Spinal cord (tissue), 10 donors: ENCODE measurements at places on chromosomes 7 and 10. TPM values are rescaled to one million over a fixed set of nuclear protein-coding genes. Genes with fewer than 3 reads are reported as not detected.

Gene ASL
- 10.4 TPM for total RNA-seq

Gene AOAH
- 8.1 TPM for total RNA-seq

Gene VDAC2
- total RNA-seq: 136 TPM

Gene AOC1
- total RNA-seq: not detected

Gene MYO1G
- total RNA-seq: 0.55 TPM

Gene UPK3BL2
- total RNA-seq: 6.0 TPM

Gene MYH16
- total RNA-seq: not detected

Gene MYPN
- total RNA-seq: 0.10 TPM

Gene PIP
- total RNA-seq: not detected

Gene SORCS1
- total RNA-seq: 11.4 TPM

Gene HOXA10
- total RNA-seq: 0.22 TPM

Gene DPP6
- total RNA-seq: 60.7 TPM

Gene SKIDA1
- 6.1 TPM for total RNA-seq

Gene ASZ1
- total RNA-seq: not detected

Gene LIPM
- not detected for total RNA-seq

Gene PRR15
- 1.2 TPM for total RNA-seq

Gene TUBB8
- not detected for total RNA-seq

Gene C10orf67
- 0.69 TPM for total RNA-seq

Gene AZGP1
- total RNA-seq: 4.5 TPM

Gene LAMB4
- 0.30 TPM for total RNA-seq

Gene PLXNA4
- 13.8 TPM for total RNA-seq

Gene GPR37
- 14.1 TPM for total RNA-seq

Gene OR2AE1
- total RNA-seq: 0.20 TPM

Gene ATRNL1
- 60.2 TPM for total RNA-seq

Gene RNLS
- 16.1 TPM for total RNA-seq

Gene TDRD1
- total RNA-seq: 1.1 TPM

Gene DPYSL4
- total RNA-seq: 22.1 TPM

Gene PNLIPRP1
- total RNA-seq: not detected

Gene SIRT1
- 31.1 TPM for total RNA-seq

Gene RGR
- 3.4 TPM for total RNA-seq
